Left renal cortex interstitium (tissue), 4 donors: ENCODE measurements at places on chromosomes 1 and 21. TPM values are rescaled to one million over a fixed set of nuclear protein-coding genes. Genes with fewer than 3 reads are reported as not detected.

The RASAL2 gene
- 18.4 TPM for polyA plus RNA-seq

The F5 gene
- 2.1 TPM for polyA plus RNA-seq

The PLA2G2C gene
- not detected for polyA plus RNA-seq

The GON4L gene
- 62.9 TPM for polyA plus RNA-seq

The F13B gene
- 1.2 TPM for polyA plus RNA-seq

The FCAMR gene
- polyA plus RNA-seq, result 16.2 TPM

The OR4F16 gene
- polyA plus RNA-seq, result not detected

- DNase-seq, result no peak
These were observed 20.3 kb upstream of the AZIN2 start for GRCh38 chr1:33060579-33061083.

GRCh38 chr1:155037851-155038441, 4.3 kb downstream of the DCST1 start:
- no peak for DNase-seq

GRCh38 chr1:110829955-110830553, 42.9 kb upstream of the CD53 start:
- no peak for DNase-seq

DNA sequence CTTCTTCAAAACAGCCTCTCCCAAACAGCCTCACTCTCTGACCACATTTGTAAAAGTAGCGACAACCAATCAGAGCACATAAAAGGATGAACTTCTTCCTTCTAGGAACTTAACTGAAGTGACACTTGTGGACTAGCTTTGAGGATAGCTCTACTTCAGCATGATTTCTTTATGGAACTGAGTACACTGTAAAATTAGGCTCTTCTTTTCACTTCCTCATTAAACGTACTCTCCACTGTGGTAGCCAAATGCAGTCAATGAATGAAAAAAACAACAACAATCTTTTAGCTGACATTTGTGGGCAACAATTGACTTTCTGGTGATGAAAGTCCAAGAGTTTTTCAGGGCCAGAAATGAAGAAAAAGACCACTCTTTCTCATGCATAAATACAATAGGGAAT, 9.6 kb downstream of the LRRC53 start:
- DNase-seq, result no peak

DNA sequence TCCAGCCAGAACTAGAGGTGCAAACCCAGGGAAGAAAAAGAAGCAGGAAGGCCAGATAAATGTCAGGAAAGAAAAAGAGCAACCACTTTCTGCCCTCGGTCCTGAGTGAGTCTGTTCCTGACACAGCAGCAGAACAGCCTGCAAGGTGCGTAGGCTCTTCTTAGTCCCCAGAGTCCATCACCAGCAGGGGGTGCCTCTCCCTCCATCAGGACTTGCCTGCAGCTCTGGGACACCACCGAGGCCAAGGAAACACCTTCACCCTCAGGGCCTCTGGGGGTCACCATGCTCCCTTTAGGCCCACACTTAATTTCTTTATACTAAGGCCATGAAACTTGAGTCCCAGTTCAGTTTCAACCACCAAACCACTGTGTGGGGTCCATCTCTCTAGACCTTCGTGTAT, 43.7 kb upstream of the NFASC start:
- DNase-seq, result no peak

DNA sequence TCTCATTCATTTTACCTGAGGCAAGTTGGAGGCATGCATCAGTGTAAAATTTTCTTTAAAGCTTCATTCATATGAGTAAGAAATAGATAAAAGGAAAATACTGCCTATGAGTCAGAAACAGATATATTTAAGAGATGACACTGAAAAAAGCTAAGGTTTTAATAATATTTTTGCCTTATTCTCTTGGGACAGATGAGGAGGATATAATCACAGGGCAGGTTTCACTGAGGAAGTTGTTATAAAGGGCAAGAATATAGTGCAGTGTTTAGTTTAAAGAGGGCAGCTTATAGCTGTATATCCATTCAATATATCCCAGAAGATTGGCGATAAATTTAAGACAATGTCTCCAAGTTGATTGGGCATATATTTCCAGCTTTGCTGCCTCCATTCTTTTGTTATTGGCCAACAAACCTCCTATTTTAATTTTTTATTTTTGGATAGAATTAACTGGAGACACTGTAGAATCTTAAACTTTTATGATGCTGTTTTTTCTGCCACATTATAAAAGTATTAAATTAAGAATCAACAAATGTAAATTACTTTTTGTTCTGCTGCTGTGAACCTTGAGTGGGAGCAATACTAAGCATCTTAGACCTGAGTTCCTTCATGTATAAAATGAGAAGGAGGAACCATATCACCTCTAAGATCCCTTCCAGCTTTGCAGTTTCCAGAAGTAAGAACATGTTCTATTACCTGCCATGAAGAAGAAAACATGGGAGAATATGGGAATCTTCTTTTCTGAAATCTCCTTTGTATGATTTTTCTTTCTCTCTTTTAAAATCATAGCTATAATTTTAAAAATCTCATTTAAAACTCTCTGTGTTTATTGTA, 171.6 kb downstream of the S1PR1 start:
- no peak for DNase-seq

DNA sequence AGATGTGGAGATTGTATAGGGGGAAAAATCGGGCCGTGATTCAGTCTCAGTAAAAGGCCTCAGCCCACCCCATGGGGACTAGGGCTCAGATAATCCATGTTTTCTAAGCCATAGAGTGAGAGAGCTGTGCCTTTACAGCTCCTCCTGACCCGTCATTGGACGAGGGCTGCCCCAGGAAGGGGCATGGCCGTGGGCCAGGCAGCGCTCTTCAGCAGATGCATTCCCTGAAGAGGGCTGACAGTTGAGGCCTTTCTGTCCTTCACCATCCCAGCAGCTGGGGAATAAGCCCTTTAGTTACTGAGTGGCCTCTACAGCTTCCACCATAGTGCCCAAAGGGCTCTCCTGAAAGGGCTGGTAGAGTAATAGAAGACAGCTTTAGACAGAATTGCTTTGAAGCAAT, 57.2 kb downstream of the ST3GAL3 start:
- no peak for DNase-seq

GRCh38 chr21:46431448-46431847, 27.2 kb upstream of the DIP2A start:
- no peak for DNase-seq

GRCh38 chr21:44050276-44050675, 38.2 kb downstream of the TRAPPC10 start:
- DNase-seq, result no peak

DNA sequence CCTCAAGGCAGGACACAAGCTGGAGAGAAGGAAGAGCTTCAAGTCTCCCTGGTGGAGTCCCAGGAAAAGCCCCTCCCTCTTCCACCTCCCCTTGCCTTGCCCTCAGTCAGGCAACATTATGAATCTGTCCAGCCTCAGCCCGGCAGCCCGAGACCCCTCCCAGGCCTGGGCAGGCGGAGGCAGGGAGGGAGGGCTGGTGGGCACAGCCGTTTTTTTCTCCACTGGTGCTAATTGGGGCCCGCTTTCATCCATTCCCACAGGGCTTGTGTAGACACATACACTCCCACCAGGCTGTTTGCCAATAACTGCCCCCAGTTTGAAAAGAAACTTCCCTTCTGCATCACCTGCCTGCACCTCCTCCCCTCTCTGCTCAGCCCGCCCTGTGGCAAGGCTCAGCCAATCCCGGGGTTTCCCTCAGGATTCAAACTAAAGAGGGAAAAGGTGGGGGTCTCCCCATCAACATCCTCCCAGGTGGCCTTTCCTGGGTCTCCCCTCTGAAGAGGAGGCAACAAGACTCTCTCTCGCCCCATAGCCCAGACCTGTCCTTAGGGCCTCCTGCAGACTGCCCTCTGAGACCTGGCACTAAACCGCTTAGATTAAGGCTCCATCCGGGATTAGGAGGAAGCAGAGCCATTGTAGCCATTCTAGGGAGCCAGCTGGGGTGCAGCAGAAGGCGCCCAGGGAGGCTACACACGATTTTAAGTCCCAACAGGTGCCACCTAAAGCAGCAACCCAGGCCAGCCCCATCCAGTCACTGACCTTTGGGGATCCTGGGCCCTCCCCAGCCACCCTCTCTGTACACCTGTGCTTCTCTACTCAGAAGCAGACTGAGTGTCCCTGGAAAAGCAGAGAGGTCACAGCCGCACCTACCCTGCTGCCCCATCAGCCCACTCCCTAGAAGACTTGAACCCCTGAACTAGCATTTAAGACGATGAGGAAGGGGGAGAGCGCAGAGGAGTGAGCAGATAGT, 3.5 kb downstream of the IGSF9 start:
- no peak for DNase-seq
